ENCODE measurements at places on chromosomes 7 and 10. TPM values are rescaled to one million over a fixed set of nuclear protein-coding genes. Genes with fewer than 3 reads are reported as not detected.

Gene VAX1
- 4.6 TPM for total RNA-seq

Gene PI4K2A
- 15.7 TPM for total RNA-seq

Gene GFRA1
- 42.7 TPM for total RNA-seq

Gene PGAM2
- total RNA-seq = 16.4 TPM

Gene CALML3
- 0.69 TPM for total RNA-seq

Gene WAPL
- 57.9 TPM for total RNA-seq

Gene OR2A42
- total RNA-seq = under 0.01 TPM

Gene KCNMA1
- total RNA-seq = 76.1 TPM

Measured in diencephalon (tissue), 1 donor.